ENCODE measurements at places on chromosomes 11 and 22. TPM values are rescaled to one million over a fixed set of nuclear protein-coding genes. Genes with fewer than 3 reads are reported as not detected.

Gene FOLR1
- 3.6 TPM for total RNA-seq

Gene P2RX3
- total RNA-seq = 1.5 TPM

Gene OR52I1
- not detected for total RNA-seq

Gene CHRM1
- 0.04 TPM for total RNA-seq

Gene TTC38
- total RNA-seq = 23.0 TPM

Gene FZD4
- 40.5 TPM for total RNA-seq

Gene OR6X1
- total RNA-seq = not detected

Gene MAPK8IP2
- 0.22 TPM for total RNA-seq

Gene BTG4
- not detected for total RNA-seq

Gene TRIM49
- not detected for total RNA-seq

Gene SYT7
- total RNA-seq = 0.93 TPM

Gene TEX54
- total RNA-seq = not detected
